ENCODE measurements at places on chromosomes 13 and 19.
A peak's percentile ranks its signal among the peaks of the same experiment; 100 is the strongest.

DNA sequence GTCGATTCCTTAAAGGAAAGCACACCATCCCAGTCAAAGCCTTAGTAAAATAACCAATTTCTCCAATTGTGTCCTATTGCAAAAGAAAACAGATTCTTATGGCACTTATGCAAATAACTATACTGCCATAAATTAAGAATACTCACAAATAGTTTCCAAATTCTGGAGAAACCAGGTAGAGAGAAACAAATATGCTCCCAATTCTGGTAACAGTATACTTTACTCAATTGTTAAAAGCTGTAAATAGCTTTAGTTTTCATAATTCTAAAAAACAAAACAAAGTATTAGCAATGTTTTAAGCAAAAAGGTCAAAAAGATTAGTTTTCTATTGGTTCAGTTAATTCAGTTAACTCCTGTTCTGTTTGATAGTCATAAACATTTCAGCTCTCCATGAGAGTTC lies 18.2 kb upstream of the UBAC2 start:
- peak; percentile 67 for DNase-seq

- peak; percentile 54 for DNase-seq
Observed at GRCh38 chr19:40623403-40624251, 22.5 kb downstream of the LTBP4 start.

- DNase-seq, result no peak
Observed at GRCh38 chr13:97279913-97280312, 57.8 kb downstream of the MBNL2 start.

DNA sequence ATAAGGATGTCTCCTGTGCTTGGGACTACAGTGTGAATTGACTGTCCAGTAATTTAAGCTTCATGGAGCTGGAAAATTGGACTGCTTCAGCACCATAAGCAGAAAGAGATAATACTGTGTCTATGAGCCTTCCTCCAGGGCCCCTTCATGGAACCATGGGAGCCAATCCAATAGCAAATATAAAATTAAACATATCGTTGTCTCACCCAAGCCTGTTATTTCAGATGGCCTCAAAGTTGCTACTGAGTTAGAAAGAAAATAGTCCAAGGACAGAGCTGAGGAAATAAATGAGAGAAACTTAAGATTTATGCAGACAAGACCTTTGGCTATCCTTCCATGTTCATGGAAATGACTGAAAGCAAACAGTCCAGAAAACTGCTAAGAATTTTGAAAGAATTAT lies 57.2 kb downstream of the TNFSF11 start:
- no peak for DNase-seq

DNA sequence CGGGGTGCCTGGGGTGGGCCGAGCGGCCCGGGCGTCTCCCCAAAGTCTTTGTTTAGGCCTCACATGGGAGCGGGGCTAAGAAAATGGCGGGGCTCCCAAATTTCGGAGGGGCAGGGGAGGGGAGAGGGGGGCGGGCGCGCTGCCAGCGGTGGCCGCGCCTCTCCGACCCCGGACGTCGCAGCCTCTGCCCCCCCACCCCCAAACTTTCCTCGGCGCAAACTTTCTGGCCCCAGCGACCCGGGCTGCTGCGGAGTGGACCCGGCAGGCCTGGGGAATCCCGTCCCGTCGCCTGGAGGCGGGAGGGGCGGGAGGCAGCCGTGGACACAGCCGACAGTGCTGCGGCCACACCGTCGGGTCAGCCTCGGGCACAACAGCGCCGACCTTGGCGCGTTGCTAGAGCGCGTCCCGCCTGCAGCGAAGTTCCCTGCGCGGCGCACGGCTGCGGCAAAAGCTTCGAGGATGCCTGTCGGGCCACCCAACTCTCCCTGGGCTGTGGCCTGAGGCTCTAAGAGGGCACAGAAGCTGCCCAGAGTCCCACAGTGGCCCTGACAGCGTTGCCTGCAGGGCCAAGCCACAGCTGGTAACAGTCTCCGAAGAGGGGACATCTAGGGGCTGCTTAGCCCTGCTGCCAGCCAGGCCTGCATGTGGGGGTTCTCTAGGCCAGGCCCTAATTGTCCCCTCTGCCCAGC lies 1.3 kb downstream of the NFIX start:
- DNase-seq, result no peak

GRCh38 chr13:42766016-42766415 lies 15.4 kb upstream of the FAM216B start:
- DNase-seq, result no peak

DNA sequence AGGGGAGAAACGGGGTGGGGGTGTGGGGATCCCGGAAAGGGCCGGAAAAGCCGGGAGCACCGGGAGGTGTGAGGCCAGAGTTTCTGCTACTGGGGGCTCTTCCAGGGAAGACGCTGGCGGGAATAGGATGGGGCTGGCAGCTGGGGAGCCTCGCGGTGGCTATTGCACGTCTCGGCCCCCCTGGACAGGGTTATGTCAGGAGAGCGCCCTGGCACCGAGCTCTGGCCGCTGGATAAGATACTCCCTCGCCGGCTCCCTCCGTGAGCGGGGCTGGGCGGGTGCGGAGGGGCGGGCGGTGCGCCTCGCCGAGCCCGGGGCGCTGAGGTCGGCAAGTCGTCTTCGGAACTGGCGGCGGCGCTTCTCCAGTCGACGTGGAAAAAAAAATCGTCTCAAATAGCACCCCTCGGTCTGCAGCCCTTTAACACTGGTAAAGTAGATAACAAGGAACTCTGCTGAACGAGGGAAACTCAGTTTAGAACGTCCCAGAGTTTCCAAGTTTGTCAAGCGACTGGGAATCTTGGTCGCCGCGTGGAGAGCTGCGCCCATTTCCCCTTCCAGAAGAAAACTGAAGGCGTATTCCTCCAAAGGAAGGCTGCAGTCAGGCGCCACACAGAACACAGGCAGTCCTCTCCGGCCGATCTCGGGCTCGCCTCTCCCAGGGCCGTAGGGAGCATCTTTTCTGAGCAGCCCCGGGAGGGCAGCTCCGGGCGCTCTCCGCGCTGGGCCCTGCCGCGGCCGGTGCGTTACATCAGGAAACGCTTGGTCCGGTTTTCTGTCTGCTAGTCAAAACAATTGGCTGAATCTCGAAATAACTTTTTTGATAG lies 115.1 kb downstream of the KCNRG start:
- no peak for DNase-seq

DNA sequence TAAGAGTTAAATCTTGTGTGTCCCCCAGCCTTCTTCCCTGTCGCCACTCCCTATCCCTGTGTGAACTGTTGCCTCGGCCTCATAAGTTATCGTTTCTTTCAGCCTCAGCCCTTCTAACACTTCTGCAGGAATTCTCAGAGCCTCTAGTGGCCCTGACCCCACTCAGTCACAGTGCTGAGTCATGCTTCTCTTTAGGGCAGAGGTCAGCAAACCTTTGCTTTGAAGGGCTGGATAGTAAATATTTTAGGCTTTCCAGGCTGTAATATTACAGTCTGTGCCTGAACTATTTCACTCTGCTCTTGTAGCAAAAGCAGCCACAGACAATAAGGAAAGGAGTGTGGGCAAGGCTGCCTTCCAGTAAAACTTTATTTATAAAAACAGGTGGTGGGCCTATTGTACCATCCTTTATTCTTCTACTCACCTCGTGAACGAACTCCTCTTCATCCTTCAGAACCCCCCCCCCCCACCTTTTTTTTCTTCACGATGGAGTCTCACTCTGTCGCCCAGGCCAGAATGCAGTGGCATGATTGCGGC lies 22.1 kb downstream of the MYO9B start:
- DNase-seq, result no peak

DNA sequence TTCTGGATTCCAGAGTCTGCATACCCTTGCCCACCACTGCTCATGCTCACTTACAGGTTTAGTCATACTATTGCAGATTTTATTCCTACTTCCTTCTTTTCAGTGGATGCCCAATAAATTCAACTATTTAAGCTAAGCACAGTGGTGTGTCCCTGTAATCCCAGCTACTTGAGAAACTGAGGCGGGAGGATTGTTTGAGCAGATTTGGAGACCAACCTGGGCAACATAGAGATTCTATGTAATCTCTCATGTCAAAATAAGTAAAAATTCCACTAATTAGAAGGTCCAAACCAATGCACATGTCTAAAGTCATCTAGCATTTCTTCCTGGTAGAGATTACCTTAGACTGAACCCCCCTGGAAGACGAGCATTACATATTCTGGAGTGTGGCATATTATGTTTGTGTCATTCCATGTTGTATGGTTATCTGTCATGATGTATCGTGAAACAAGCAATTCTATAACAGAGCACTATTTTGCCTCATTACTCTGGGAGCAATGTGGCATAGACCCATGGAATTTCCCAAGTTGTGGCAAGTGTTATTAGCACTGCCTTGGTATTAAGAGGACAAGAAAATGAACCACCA lies 8.3 kb downstream of the HMGB1 start:
- peak; percentile 35 for DNase-seq

DNA sequence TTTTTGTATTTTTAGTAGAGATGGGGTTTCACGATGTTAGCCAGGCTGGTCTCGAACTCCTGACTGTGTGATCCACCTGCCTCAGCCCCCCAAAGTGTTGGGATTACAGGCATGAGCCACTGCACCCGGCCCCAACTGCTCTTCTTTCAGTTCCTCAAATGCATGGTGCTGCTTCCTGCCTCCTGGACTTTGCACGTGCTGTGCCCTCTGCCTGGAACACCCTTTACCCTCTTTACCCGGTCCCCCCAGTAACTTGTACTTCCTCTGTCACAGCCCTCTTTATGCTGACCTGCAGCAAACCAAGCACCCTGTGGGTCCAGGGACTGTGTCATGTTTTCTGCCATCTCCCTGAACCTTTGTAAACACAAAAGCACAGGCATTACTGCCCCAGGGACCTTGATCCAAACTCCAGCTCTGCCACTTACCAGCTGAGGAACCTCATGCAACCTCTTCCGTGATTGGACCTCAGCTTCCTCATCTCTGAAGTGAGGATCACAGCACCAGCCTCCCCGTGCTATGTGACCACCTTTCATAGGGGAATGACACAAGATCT lies 3.8 kb downstream of the BLVRB start:
- peak; percentile 73 for DNase-seq

DNA sequence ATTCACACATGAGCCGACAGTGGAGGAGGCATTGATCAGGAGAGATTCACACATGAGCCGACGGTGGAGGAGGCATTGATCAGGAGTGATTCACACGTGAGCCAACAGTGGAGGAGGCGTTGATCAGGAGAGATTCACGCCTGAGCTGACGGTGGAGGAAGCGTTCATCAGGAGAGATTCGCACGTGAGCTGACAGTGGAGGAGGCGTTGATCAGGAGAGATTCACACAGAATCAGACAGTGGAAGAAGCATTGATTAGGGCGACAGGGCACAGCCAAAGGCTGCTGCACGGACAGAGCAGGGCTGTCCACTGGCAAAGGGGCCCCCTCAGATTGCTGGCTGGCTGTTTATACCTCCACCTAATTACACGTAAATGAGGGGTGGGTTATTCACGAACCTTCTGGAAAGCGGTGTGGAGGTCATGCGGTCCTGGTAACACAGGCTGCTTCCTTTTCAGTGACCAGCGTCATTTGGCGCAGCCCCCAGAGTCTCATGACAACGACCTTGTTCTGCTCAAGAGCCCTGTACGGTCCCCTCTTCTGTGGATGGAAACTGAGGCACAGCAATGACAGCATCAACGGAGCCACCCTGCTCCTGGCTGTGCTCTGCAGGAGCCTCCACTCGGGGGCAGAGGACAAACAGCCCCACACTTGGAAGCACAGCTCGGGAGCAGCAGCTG lies 50.6 kb upstream of the GAS6 start:
- DNase-seq, result no peak

DNA sequence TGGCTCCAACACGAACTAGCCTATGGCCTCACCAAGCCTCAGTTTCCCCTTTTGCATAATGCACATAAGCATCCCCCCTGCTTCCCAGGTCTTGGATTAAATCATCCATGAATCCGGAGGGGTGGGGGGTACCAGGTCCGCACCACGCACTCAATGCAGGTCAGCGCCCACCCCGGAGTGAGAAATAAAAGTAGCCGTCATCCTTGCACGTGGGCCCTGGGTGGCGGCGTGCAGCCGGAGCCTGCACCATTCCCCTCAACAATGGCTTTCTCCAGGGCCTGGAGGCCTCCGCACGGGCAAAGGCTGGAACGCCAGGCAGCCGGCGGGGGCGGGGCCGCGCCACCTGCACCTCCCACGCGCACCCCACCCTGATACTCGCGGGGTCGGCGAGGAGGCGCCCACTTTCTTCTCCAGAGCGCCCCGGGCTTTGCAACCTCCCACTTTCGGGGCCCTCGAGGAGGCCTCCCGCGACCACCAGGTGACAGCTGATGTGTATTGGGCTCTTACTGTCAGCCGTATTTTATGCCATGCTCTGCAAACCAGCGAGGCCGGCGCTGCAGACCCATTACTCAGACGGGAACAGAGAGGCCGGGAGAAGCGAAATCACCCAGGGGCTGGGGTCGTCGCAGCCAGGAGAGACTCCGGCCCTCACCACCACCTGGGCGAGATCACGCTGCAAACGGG lies 767 bp upstream of the GADD45B start:
- peak; percentile 86 for DNase-seq

DNA sequence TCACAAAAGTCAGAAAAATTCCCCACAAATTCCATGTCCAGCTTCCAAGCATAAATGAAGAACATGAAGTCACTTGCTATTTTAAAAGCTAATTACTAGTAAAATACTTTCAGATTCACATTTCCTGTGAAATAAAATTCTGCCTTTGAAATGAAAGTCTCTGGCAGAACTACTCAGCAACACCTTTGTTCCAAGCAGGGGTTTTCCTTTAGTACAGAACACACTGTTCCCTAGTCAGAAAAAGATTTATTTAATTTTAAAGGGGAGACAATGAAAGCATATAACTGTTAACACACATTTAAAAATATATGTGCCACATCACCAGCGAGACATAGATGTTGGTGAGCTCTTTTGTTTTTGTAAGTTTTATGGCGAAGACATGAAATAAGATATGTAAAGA lies 26.4 kb upstream of the RAP2A start:
- no peak for DNase-seq

GRCh38 chr13:45367358-45367757 lies 26.4 kb upstream of the TPT1 start:
- peak; percentile 69 for DNase-seq

- no peak for DNase-seq
Observed at GRCh38 chr19:36420961-36421748, 2.7 kb upstream of the ZFP82 start.

DNA sequence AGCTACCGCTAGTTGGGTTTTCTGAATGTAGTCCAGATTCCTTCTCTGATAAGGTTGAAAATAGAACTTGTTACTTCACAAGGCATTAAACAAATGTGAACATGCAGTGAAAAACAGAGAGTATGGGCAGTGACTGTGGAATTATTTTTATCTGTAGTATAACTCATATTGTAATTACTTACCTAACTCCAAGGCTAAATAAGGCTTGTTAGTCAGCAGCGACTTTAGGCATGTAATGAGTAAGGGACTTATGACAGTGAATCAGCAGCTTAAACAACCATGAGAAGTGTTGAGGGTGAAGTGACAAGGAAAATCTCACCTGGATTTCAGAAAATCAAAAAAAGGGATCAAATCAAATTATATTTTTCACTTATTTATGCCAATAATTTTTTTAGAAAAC lies 1719.5 kb upstream of the MIR17HG start:
- no peak for DNase-seq

DNA sequence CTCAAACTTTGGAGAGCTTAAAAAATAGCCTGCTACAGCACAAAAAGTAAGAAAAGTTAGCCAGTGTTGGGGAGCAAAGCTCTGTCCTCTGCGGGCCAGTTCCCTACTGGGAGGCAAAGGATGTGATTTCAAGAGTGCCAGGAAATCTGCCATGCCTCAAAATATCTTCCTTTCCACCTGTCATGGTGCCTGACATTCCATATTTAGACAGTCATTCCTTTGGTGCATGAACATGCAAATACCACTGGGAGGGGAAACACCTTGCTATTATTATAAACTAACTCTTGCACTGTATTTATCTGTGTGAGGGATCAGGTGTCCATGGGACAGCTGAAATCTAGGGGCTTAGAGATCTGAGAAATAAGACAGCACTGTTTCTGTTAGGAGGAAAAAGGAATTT lies 10.3 kb downstream of the FREM2 start:
- no peak for DNase-seq

Measured in NAMALWA (cell line).